Activated naive CD8-positive, alpha-beta T cell treated with anti-CD3 and anti-CD28 coated beads, Interleukin-2, amount 50 U/mL, for 24 hours (primary cell): ENCODE measurements at places on chromosomes 16 and 17.

DNA sequence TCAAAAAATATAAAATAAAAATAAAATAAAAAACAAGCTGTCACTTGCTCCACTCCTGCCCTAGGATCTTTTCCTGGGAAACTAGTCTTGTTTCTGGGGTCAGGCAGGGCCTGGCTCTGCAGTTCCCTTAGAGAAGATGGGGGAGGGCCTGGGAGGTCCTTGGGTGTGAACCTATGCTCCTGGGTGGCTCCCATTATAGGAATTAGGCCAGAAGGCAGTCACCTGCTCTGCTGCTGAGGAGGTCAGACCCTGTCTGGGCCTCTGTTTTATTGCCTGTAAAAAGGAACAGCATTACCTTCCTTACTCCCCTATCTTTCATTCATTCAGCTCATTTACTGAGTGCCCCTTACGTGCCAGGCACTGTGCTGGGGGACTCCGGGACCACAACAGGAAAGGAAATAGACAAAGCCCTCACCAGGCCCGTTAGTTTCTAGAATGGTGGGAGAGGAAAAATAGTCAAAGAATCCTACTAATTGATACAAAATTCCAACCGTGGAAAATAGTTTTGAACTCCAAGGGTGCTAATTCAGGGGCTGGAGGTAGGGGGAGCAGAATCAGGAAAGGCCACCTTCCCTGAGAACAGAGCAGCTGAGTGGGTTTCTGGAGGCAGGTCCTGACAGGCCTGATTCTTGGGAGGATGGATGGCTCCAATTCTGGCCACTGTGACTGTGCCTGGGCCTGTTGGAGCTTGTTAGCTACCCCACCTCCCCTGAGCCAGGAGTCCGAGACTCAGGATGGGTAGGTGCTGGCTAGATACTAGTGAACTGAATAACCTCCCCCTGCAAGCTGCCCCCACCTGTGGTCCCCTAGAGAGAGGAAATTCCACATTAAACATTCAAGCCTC lies 1.3 kb upstream of the SLC46A1 start:
- no peak for DNase-seq

DNA sequence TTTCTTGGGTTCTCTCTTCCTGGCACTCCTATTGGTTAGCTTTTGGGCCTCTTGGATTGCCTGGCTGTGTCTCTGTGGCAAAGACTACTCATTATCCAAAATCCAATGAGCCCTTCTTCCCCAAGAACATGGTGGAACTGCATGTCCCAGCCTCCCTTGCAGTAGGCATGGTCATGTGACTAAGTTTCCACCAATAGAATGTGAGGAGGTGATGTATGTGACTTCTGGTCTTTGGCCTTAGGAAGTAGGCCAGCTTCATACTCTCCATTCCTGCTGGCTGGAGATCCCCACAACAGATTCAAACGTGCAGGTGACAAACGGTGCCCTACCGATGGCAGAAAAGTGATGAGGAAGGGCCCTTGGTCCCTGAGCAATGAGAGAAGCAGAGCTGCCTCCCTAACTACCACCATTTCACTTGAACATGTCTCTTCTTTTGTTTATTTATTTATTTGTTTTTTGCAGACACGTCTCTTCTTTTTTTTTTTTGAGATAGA lies 17.3 kb upstream of the SPN start:
- DNase-seq, result no peak

DNA sequence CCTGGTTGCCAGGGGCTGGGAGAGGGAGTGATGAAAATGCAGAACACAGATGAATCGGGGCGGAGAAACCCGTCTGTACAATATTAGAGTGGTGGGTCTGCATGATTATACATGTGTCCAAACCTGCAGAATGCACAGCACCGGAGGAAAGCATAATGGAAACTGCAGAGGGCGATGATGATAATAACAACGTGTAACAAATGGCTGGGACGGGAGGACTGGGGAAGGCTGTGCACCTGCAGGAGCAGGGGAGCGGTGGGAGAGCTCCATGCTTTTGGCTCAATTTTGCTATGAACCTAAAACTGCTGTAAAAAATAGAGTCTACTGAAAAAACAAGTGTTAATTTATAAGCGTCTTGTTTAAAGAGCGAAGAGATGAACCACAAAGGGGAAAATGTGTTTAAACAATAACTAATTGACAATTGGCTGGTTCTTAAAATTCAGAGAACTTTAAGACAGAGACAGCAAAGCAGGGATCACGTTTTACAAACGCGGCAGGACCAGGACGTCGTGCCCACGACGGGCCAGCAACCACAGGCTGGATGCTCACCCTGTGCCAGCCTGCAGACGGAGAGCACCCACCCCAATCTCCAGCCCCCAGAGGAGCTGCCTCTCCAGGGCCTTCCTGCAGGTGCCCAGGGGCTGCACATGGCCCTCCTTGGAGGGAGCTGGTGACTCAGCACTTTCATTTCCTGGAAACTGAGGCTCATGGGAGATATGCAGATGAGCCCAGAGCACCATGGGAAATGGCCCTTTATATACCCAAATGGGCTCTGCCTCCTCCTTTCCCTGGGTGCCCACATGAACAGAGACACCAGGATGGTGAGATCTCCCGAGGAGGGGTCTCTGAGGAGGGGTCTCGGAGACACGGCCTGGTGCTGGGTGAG lies at the start of gene TEX19:
Gene TEX19, plus strand, starts transcription at position 783 of the 886 bp plus-strand sequence. CDS start 2,904 bp downstream, outside the sequence.
- no peak for DNase-seq

GRCh38 chr16:13471036-13471435 lies 448.9 kb upstream of the ERCC4 start:
- no peak for DNase-seq

- no peak for DNase-seq
Observed at GRCh38 chr17:31309556-31309955, 4.3 kb downstream of the EVI2B start.

DNA sequence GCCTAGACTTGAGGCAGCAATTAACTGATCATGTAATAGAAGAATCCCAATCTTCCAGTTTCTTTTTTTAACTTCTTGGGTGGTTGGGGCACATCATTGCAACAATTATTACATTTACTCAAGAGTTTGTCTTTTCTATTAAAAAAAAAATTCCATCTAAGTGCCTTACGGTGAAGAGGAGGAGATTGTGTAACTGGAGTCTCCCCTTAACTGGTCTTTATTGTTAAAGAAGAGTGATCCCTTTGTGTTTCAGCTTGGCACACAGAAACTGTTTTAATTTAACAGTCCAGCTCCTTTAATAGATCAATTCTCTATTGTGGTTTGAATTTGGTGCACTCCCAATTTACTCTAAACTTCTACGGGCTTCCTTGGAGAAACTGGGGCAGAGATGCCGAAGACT lies 75.2 kb downstream of the FTO start:
- DNase-seq, result no peak

DNA sequence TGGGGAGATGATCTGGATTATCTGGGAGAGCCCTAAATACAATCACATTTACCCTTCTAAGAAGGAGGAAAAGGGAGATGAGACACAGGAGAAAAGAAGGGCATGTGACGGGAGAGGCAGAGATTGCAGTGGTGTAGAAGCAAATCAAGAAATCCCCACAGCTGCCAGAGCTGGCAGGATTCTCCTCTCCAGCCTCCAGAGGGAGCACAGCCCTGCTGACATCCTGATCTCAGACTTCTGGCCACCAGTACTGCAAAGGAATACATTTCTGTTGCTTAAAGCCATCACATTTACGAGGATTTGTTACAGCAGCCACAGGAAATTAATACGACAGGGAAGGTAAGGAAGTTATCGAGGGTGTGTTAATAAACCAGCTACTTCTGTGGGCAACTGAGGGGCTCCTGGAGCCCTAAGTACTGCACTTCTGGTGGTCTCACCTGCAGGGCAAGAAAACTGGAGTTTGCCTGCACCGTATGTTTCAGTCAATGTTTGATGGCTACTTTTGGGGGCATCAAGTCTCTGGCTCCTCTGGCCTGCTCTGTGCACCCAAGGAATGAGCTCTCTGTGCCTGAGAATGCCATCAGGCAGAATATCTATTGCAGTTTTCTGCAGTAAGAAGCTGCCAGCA lies 22.9 kb upstream of the CDH13 start:
- DNase-seq, result no peak

GRCh38 chr17:61409301-61410112 lies 9.9 kb downstream of the TBX2 start:
- peak; percentile 53 for DNase-seq

DNA sequence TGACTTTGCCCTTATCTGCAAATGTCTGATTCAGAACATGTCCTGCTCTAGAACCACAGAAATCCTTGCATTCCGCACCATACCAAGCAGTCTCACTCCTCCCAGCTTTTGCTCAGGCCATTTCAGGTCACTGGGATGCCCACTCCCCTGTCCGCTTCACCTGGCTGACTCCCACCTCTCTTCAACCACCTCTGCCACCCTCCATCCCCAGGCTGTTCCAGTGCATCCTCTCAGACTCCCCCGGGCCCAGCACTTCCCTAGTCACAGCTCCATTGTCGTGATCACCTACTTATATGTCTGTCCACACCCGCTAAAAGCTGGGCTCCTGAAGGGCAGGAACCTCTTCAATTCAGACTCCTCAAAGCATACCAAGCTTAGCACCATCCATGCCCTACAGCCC lies 58.4 kb upstream of the CDH5 start:
- no peak for DNase-seq

- peak; percentile 66 for DNase-seq
Observed at GRCh38 chr17:47694581-47695428, 844 bp downstream of the TBKBP1 start.

DNA sequence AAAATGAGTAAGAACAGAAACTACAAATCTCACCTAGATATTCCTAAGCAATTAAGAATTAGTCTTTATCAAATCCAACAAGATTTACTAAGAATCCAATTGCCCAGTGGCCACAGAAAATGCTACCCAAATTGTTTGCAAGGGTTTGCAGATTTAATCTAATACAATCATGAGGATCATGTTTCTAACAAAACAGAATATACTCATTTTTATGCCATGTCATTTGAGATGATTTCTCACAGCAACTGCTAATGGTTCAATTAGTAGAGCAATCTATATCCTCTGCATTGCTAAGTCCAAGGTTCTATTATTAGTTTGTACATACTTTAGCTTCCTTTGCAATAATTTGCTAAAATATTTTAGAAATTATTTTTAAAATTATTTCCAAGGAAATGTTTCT lies 41.2 kb downstream of the HELZ start:
- no peak for DNase-seq

DNA sequence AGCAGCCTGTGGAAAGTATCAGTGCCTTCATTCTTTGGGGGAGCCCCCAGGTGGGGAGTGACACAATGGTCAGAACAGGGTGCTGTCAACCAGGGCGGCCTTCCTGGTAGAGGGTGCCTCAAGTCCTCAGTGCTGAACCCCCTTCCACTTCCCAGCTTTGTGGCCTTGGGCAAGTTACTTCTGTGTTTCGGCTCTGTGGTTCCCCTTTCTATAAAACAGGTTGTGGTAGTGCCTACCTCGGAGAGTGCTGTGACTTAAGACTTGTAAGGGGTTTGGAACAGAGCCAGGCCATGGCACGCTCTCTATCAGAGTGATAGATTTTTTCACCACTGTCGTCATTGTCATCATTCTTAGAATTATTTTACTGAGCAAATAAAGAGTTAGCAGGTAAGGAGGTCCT lies 141.1 kb downstream of the CCDC182 start:
- DNase-seq, result peak; percentile 74

DNA sequence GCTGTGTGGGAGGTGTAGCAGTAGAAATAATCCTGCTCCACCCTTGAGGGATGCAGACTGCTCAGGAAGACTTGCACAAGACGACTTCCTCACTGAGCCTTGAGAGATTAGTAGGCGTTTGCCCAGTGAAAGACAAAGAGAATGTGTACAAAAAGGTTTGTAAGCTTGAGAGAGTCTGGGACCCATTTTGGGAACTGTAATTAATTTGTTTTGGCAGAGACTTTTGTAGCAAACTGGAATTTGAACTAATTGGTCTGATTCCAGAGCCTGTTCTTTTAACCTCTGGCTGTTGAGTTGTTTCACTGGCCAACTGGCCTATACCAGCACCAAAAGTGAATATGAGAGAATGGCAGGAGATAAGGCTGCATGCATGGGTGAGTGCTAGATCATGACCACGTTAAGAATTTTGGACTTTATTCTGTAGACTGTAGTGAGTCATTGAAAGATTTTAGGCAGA lies 75.5 kb downstream of the AATF start:
- no peak for DNase-seq

DNA sequence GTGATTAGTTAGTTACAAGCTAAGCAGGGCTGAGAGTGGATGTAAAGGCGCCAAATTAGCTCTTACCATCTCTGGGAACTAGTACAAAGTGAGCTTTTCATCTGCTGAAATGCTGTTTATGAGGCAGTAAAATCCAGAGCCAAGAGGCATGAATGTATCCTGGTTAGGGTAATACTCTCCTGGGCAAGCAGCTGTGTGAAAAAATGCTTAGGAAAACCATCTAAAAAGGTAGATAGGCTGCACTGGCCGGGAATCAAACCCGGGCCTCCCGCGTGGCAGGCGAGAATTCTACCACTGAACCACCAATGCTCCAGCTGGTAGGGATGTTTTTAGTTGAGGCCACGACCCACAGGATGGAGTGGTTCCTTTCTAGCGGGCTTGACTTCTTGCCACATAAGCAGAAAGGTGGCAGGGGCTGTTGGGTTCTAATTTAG lies 23.0 kb downstream of the VAC14 start:
- DNase-seq, result no peak

DNA sequence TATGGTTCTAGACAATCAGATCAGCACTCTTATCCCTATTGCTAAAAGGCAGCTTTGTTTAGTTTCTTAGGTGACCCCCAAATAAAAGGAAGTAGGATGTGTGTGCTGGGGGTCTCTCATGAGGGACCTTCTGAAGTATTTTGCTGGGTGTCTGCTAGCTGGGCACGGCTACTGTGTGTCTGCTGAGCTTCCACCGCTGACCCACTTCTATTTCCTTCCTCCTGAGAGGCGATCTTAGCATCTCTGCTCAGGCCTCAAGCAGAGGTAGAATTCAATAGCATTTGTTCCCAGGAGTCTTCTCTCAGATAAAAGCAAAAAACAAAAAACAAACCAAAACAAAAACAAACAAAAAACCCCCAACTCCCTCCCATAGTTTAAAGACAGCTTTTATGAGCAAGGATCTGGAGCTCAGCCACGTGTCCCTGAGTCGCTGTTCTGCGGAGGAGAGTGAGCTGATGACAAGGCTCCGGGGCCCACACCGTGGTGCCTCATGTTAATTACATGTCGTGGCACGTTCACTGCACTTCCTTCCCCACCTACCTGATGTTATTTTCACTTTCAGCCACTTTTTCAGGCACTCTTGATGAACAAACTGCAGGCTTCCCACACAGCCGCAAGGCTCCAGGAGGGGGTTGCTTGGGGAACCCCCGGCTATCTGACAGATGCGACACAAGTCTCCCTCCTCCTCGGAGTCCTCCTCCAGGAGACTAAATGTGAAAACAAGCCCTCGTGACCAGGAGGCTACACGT lies 83.5 kb downstream of the MARCHF10 start:
- peak; percentile 77 for DNase-seq

- no peak for DNase-seq
Observed at GRCh38 chr17:1029196-1029921, 32.4 kb downstream of the TIMM22 start.

GRCh38 chr17:81292450-81292849 lies 2.7 kb downstream of the SLC38A10 start:
- no peak for DNase-seq
